T1000 (cell line): ENCODE measurements at places on chromosomes 5 and 9.

- DNase-seq, result no peak
These were observed 320.9 kb downstream of the NTRK2 start for GRCh38 chr9:84990416-84990815.

GRCh38 chr5:80054682-80055081 lies 19.5 kb downstream of the THBS4 start:
- no peak for DNase-seq

- DNase-seq, result no peak
These were observed 379.2 kb downstream of the TMEM167A start for GRCh38 chr5:82698026-82698425.

GRCh38 chr9:108486831-108487230 lies 369.0 kb downstream of the ACTL7B start:
- no peak for DNase-seq

DNA sequence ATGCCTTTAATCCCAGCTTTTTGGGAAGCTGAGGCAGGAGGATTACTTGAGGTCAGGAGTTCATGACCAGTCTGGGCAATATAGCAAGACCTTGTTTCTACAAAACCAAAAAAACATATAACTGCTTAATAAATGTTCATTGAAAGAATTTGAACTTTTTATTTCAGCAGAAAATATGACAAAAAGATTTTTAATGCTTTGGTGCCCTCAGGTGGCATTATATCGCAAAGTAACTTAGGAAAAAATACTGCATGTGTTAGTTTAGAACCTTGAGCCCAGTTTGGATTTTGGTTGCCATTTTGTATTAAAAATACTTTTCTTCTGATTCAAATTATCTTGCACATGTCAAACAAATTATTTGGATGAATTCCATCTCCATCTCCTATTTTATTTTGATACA lies 103.2 kb downstream of the GPBP1 start:
- no peak for DNase-seq

GRCh38 chr9:28616310-28616709 lies 1043.0 kb upstream of the C9orf72 start:
- DNase-seq, result no peak

- DNase-seq, result no peak
These were observed 79.5 kb downstream of the MVB12B start for GRCh38 chr9:126406075-126406667.

DNA sequence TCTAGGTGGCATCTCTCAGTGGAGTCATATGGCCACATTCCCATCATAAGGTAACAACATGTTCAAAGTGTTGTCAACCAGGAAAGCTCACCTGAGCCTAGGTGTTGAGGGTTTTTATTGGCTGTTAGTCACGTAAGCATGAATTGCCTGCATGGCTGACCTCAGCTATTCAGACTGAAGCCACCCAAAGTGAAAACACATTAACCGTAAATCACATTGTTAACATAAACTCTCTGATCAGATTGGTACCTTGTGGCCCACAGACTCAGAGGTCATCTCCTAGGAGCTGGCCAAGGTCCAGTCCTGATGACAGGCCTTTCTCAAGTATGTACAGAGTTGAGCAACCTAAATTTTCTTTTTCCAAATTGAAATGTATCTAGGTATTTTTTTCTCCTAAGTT lies 26.7 kb downstream of the SRFBP1 start:
- DNase-seq, result no peak

GRCh38 chr5:136062366-136063274 lies 33.8 kb downstream of the TGFBI start:
- DNase-seq, result no peak

DNA sequence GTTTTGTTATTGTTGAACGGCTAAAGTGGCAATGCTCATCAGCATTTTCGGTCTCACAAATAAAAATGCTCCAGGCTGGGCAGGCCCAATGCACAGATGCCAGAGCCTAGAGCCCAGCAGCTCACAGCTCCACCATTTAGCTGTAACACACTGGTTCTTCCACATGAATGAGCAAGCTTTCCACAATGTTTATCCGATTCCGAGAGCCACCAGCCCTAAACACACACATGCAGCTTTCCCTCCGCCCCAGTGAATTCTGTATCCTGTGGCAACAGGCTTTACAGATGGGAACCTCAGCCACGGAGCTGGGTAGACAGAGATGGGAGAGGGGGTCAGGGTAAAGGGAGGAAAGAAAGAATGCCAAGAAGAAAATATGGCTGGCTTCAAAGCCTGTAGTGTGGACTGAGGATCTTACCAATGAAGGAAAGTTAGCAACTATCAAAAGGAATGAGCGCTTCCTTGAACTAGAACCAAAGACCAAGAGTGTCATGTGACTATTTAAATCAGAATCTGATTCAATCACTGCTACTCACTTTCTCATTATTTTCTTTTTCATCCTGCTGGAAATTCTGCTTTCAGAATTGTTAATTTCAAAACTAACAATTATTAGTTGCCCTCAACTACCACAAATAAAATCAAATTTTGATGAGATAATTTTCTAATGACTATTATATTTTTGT lies 77.1 kb downstream of the MRPS27 start:
- DNase-seq, result no peak

GRCh38 chr5:76790632-76791290 lies 28.1 kb upstream of the F2RL1 start:
- DNase-seq, result peak; percentile 60

DNA sequence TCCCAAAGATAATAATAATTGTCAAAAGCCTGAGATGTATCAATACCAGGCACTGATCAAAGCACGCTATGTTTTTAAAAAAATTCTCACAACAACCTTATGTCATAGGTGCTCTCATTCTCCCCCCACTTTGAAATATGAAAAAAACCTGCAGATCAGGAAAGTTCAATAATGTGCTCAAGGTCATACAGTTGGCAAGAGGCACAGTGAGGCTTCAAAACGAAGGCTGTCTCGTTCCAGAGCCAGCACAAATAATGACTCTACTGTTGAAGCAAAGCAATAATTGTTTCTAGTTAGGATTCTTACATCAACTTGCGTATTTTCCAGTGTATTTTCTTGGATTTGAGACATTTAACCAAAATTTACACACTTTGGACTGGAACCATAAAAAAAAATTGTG lies 88.3 kb downstream of the RAB3C start:
- DNase-seq, result no peak

GRCh38 chr5:51201024-51201423 lies 182.2 kb upstream of the ISL1 start:
- DNase-seq, result no peak

- no peak for DNase-seq
These were observed 136.7 kb upstream of the TNFAIP8 start for GRCh38 chr5:119218830-119219782.

GRCh38 chr5:60382716-60383115 lies 317.2 kb downstream of the DEPDC1B start:
- no peak for DNase-seq

GRCh38 chr5:150274811-150275210 lies 14.8 kb downstream of the CAMK2A start:
- no peak for DNase-seq

- no peak for DNase-seq
These were observed 15.6 kb upstream of the ADRB2 start for GRCh38 chr5:148810823-148811222.

GRCh38 chr9:82130331-82131042 lies 141.9 kb downstream of the SPATA31D1 start:
- no peak for DNase-seq

DNA sequence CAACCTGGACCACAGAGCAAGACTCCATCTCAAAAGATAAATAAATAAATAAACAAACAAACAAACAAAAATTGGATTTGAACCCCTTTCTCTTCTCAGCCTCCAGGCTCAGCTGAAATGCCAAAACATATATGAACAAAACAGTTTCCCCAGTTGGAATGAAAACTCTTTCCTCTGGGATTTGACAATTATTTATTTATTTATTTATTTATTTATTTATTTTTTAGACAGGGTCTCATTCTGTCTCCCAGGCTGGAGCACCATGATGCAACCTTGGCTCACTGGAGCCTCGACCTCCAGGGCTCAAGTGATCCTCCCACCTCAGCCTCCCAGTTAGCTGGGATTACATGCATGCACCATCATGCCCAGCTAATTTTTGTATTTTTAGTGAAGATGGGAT lies 6.0 kb upstream of the STXBP1 start:
- DNase-seq, result no peak

GRCh38 chr9:72294936-72295335 lies 70.1 kb downstream of the ZFAND5 start:
- no peak for DNase-seq

DNA sequence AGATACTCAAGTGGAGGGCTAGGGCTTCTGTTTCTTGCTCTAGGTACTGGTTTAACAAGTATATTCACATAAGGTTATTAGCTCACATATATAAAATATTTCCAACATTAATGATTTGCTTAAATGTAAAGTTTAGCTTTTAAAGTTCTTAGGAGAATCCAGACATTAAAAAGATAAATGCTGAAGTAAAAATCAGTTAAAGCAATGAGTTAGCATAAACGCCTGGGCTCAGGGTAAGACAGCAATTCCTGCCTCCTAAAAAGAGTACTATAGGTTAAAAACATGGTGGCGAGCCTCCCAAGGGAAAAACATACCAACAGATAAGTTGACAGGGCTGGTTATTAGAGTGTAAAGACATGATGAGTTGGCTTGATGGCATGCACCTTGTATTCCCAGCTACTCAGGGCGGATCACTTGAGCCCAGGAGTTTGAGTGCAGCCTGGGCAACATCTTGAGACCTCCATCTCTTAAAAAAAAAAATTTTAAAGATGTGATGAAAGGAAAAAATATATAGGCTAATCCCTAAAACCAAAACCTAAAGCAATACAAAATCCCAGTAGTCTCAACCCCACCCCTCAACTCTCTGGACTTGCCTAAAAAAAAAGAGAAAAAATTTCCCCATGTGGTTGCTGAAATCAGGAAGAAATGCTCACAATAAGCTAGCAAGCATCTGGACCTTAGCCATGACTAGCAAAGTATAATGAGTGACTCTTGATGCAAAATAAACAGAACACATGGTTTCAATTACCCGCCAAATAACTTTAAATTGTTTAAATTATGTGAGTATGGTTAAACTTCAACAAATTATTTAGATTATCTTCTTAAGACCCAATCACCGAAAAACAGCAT lies 3.6 kb downstream of the GOLPH3 start:
- DNase-seq, result no peak

DNA sequence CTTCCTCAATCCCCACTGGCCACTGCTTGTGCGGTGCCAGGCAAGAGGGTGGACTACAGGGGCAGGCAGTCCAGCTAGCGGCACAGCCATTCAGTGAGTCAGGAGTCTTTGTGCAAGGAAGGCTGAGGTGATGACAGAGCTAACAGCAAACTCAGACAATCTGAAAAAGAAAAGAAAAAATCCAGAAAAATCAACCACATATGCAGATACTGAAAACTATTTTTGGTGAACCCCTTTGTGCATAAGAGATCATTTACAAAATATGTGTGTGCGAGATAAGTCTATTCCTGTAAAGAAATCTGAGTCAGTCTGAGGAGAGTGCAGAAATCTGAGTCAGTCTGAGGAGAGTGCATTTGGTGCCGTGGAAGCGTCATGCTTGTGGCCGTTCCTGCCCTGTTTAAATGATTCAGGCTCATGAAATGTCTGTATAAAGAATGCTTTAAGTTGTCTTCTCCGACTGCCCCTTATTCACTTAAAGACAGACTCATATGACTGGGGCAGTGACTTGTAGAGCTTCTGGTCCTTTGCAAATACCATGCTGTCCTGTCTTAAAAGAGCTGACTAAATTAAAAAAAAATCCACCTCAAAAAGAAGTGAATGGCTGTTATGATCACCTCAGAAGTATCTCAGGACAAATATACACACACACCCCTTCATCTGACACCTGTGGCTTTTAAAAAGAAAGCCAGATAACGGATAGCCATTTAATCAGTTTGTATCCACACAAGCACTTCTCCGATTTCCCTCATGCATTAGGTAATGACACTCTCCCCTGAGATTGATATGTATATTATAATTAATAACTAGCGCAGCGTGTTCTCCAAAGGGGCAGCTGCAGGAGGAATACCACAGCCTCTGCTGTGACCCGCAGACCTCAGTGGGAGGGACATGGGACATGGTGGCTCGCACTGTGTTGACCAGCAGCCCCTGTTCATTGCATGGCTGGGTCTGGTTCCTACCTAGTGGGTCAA lies 47.3 kb downstream of the TRIO start:
- DNase-seq, result peak; percentile 33

- DNase-seq, result peak; percentile 17
These were observed 28.5 kb downstream of the COL5A1 start for GRCh38 chr9:134670042-134670525.

DNA sequence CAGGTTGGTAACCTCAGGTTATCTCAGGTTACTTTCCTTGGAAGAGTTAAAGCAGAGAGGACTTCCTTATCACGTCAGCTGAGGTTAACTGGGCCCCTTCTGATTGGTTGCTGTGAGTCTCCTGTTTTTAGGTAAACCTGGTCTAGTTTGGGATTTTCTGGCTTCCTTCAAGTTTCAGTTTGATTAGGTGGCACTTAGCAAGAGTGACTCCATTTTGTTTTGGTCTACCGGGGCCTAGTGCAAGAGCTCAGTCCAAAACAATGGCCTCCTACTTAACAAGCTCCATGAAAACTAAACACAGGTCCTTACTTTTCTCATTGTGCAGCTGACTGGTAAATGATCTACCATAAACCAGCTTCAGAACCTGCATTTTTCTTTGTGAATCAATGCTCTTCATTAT lies 67.2 kb upstream of the GOLM1 start:
- no peak for DNase-seq

GRCh38 chr5:180463216-180463900 lies 30.8 kb upstream of the CNOT6 start:
- DNase-seq, result no peak

DNA sequence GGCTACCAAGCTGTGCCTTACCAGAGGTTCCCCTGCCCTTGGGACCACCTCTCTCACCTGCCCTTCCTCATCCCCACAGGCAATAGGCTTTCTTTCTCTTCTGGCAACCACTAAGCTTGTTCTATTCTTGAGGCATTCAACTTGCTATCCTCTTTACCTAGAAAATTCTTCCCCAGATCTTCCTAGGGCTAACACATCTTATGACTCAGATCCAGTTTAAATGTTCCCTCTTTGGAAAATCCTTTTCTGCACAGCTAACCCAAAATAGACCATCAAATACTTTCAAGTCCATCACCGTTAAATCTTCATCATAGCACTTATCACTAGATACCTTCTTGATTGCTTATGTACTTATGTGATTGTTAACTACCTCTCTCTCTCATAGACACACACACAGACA lies 93.7 kb downstream of the ENC1 start:
- DNase-seq, result no peak

- DNase-seq, result no peak
These were observed 61.3 kb upstream of the MEGF10 start for GRCh38 chr5:127229185-127229889.

GRCh38 chr5:150762211-150762610 lies 3.4 kb upstream of the DCTN4 start:
- DNase-seq, result no peak

DNA sequence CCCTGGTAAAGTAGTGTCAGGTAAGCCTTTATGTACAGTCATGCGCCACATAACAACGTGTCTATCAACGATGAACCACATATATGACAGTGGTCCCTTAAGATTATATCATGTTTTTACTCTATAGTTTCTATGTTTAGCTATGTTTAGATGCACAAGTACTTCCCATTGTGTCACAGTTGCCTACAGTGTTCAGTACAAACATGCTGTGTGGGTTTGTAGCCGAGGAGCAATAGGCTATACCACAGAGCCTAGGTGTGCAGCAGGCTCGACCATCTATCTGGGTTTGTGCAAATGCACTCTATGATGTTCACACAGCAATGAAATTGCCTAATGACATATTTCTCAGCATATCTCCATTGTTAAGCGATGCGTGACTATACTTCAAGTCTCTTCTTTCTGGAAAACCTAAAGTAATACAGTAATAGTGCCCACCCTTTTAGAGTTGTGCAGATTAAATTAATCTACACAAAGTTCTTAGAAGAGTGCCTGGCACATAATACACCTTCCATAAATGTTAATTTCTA lies 295.9 kb downstream of the ARHGAP26 start:
- no peak for DNase-seq

- DNase-seq, result no peak
These were observed 291.3 kb upstream of the CD180 start for GRCh38 chr5:67487862-67488261.
